ENCODE measurements at places on chromosomes 12 and 14.

DNA sequence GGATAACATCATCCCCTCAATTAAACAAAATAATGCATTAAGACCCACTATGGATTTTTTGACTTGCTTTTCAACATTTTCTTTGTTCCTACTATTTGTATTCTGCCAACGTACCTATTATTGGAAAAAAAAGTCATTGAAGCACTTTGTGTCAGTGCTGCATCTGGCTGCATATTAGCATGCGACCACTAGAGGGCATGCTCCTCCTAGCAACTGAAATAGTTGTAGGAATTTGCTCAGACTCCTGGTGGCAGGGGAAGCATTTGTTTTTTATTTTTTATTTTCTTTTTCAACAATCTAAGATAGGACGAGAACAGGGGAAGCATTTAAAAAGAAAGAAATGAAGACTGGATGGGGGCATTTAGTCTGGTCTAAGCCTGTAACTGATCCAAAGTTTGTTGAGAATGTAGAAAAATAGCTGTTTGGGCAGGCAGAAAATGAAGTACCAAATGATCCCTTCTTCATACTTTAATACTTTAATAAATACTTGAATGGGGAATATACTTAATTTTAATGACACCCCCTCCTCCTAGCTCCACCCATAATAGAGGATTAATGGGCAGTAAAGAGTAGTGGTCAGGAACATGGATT lies 14.5 kb upstream of the CLEC4A start:
- DNase-seq: peak; percentile 61

GRCh38 chr12:14696265-14696741 lies at the start of gene GUCY2C:
GUCY2C (minus strand) TSS chr12:14696599; CDS start chr12:14696448, 151 bp downstream.
- no peak for DNase-seq

DNA sequence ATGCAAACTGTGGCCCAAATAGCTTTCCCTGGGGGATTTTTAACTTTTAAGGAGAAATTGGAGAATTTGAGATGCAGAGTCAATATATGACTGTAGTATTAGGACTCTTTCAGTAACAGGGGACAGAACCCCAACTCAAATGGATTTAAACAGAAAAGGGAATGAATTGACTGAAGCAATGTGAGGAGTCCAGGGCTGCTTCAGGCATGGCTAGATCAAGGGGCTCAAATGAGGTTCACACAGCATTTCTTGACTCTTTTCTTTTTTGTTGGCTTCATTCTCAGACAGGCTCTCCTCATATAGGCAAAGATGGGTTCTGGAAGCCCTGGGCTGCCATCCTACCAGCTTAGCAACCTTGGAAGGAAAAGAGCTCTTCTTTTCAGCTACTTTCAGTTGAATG lies 13.6 kb downstream of the HNF1A start:
- DNase-seq: no peak

GRCh38 chr12:95515197-95515596 lies 36.1 kb downstream of the USP44 start:
- no peak for DNase-seq

DNA sequence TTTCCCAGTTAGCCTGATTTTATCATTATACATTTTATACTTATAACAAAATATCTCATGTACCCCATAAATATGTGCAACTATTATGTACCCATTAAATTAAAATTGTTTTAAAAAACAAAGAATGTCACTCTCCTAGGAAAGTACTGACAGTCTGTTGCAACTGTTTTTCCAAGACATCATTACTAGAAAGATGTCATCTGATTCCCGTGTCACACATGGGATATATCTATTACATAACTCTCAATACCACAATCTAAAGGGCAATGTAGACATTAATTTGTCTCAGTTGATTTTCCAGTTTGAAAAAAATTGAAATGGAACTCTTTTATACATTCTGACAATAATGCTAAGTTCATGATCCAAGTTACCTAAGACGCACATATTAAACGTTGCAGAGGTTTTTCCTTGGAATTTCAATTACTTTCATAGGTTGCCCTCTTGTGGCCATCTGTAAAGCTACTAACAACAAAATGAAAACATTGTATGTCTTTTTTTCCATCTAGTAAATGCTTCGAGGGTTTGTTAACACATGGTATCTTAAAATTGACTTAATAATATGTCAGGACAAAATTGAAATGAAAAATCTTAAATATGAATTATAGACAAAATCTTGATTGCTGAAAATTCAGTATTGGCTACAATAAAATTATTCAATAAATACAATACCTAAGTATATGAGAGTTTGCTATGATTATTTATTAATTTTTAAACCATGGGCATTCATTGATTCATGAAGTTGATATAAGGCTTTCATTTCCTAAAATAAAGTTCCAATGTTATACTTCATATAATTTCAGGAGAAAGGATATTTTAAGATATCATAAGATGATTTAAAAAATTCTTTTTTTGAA lies 131.6 kb downstream of the PPFIA2 start:
- no peak for DNase-seq

- DNase-seq: no peak
These were observed 436 bp downstream of the ASB2 start for GRCh38 chr14:93975791-93976476.

GRCh38 chr14:87002776-87003175 lies 990.2 kb downstream of the GALC start:
- no peak for DNase-seq

- DNase-seq: no peak
These were observed 26.4 kb upstream of the BATF start for GRCh38 chr14:75495882-75496281.

GRCh38 chr14:34424488-34424887 lies 37.6 kb downstream of the SPTSSA start:
- no peak for DNase-seq

DNA sequence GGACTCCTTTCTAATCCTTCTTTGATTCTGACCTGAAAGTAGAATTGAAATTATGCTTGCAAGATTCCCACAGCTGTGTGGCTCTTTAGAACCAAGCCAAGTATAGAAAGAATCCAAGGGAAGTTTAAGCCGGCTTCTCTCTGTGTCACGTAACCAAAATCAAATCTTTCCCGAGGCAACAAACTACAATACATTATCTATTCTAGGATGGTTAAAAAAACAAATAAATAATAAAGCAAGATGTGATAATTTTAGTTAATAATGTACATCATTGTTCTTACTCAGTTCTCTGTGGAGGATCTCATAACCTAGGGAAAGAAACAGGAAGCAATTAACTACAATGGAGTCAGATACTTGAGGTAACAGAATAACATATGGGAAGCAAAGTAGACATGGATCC lies 78.1 kb upstream of the ST8SIA1 start:
- DNase-seq: no peak

GRCh38 chr12:77047341-77048109 lies 17.8 kb downstream of the E2F7 start:
- no peak for DNase-seq

DNA sequence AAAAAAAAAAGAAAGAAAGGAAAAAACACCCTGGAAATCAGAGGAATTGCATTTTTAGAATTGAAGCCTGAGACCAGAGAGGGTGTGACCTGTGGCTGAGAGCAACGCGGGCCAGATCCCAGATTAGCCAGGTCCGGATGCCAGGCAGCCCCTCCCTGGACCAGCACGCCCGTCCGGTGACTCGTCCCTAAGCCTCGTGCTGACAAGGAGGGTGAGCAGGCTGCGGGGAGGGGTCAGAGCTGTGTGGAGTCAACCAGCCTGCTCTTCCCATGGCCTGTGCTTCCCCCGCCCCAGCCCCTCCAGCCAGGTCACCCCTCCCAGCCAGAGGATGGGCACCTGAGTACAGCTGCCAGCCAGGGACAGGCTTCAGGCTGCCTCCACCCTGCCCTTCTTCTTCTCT lies 4.2 kb upstream of the KLC1 start:
- DNase-seq: no peak

GRCh38 chr12:6192604-6193380 lies 7.4 kb upstream of the CD9 start:
- no peak for DNase-seq

- no peak for DNase-seq
These were observed 624.6 kb downstream of the AACS start for GRCh38 chr12:125689576-125690410.

DNA sequence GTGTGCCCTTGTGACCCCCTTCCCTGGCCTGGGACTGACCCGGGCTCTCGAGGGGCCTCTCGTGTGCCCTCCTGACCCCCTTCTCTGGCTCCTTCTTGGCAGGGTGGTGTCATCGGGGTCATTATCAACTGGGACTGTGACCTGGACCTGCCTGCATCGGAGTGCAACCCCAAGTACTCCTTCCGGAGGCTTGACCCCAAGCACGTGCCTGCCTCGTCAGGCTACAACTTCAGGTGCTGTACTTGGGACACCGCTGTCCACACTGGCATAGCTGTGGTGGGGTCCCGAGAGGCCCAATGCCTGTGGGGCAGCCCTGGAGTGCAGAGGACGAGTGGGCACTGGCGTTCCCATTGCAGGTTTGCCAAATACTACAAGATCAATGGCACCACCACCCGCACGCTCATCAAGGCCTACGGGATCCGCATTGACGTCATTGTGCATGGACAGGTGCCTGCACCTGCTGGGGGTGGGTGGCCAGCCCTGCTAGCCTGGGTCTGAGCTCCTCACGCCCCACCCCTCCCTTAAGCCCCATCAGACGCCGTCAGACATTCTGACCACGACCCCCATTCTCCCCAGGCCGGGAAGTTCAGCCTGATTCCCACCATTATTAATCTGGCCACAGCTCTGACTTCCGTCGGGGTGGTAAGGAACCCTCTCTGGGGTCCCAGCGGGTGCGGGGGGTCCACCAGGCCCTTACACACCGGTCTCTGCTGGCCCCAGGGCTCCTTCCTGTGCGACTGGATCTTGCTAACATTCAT lies 2.5 kb downstream of the P2RX2 start:
- no peak for DNase-seq

DNA sequence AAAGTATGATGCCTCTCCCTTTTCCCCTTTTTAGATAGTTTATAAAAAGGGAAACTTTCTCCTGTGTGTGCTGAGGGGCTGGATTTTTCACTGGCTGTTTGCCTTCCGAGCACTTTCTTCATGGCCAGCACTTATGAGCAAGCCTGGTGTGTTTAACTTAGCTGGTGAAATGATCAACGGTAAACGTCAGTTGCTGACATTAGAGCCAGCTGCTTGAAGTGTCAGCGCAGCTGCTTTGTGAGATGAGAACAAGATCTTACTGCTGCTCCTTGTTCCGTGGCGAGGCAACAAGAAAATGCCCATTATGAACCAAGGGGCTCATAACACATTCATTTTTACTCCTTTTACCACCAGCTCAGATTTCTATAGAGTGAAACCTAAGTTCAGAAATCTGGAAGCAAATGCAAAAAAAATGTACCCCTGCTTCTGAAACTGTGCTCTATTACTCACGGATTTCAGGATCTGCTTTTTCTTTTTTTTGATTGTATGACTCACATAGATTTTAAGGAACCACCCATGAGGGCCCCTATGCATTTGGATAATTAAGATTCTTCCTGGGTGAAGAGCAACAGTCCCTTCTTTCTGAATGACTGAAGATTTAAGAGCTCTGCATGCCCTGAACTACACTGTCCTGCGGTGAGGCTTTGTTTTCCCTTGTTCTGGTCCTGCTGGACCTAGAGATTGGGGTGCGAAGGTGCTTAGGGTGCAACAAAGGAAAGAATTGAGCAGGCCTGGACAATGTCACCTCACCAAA lies 74.3 kb upstream of the CPM start:
- no peak for DNase-seq

DNA sequence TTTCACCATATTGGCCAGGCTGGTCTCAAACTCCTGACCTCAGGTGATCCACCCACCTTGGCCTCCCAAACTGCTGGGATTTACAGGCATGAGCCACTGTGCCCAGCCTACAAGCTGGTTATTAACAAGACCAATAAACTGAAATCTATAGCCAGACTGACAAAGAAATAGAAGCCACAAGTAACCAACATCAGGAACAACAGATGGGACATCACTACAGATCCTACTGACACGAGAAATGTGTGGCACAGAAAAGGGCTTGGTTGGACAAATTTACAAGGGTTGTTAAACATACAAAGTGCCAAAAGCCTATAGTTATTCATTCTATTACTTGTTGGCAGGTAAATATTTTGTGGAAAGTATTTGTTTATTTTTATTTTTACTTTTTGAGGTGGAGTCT lies 11.6 kb downstream of the MTA1 start:
- DNase-seq: no peak

DNA sequence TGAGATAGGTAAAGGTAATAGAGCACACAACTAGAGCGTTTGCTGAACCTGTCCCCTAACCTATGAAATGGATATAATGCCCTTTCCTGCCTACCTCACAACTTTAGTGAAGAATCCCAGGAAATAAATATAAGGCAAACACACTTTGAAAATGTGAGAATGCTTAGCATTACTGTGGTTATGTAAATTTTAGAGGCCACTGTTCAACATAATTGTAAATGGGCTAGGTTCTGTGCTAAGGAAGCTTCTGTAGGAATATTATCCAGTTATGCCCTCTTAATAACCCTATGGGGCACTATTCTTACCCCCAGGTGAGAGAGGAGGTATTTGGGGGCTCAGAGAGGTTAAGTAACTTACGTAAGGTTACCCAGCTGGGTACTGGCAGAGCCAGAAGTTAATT lies 92.5 kb upstream of the TMEM233 start:
- no peak for DNase-seq

DNA sequence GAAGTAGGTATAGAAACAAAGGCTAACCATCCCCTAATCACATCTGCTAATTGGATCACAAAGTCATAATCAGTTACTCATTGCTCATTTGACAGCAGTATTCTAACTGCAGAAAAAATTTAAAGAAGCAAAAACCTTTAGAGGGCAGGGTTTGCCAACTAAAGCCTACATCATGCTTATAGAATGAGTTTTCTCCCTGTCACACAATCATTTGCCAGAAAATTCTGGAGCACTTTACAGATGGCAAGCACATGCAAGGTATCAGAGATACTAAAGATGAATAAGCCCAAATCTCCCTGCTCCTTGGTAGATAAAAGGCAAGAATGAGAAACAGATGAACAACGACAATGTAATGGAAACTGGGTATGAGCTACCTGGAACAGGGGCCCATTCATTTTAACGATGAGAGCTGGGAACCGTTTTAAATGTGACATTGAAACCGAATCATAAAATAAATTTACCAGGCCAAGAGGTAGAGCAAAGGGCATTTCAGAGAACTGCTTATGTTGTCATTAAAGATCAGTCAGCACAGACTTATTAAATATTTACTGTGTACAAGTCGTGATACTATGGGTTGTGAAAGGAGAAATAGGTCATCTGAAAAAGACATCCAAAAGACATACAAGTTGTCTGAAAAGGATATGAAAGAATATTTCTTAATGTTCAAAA lies 211.4 kb upstream of the ABCD2 start:
- no peak for DNase-seq

DNA sequence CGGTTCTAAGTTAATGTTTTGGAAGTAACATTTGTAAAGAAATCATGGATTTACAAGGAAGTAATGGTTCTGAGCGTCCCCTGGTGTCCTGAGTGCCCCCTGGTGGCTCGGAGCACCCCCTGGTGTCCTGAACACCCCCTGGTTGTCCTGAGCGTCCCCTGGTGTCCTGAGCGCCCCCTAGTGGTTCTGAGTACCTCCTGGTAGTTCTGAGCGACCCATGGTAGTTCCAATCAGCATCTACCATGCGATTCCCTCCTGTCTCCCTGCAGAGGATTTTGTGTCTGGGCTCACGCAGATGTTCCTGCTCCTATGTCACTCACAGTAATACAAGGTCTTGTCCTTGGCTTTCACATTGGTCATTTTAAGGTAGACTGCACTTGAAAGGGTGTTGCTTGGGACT lies 1352.9 kb downstream of the TMEM121 start:
- no peak for DNase-seq

GRCh38 chr14:72679536-72680151 lies 214.3 kb downstream of the DPF3 start:
- no peak for DNase-seq
